PC-3 (cell line): ENCODE measurements at places on chromosomes 6 and 20. TPM values are rescaled to one million over a fixed set of nuclear protein-coding genes. Genes with fewer than 3 reads are reported as not detected.

The ATRN gene
- total RNA-seq, result 26.1 and 29.6 TPM in 2 replicates

The FOXS1 gene
- total RNA-seq, result not detected in 2 replicates

DNA sequence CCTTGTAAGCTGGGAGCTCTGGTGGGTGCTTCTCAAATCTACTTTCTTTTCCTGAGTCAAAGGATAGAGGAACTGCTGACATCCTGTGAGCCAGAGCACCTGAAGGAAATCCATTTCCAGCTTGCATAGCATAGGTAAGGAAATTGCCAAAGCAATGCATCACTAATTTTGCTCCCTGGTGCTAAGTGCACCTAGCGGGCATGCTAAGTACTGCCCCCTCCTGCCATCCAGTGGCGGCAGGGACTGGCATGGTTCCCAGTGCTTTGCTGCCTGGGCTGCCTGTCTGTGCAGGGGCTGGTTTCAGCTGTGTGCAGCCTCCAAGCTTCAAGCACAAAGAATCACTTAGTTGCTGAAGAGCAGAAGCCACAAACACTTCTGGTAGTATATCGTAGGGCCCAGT, 63.9 kb downstream of the FARS2 start:
- no peaks in the 10 kb centered on the region for H3K4me1 ChIP-seq
- H3K4me3 ChIP-seq, result no peak overlapping the region
- no peaks in the 10 kb centered on the region for H3K27me3 ChIP-seq
- H3K36me3 ChIP-seq, result 0 out of 2 replicates have a peak, but pooled peaks cover 3% of the 10 kb centered on the region
- H3K27ac ChIP-seq, result no peak overlapping the region

DNA sequence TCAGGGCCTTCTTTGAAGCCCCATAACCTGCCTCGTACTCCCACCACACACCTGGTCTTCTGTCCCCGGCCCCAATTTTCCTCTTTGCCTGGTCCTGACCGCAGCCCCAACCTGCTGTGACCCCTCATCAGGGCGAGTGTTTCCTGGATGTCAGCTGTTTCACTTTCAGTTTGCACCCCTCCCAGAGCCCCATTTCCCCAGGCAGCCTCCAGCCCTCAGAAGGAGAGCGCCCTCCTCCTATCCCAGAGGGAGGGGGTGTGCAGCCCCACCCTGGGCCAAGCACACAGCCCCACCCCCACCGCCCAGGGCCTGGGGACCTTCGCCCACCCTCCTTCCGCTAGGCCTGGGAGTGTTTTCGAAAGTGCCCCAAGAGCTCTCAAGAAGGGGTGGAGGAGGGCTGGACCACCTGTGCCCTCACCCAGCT, 1.5 kb downstream of the BAK1 start:
- H3K4me3 ChIP-seq, result peak overlapping the region; percentile 100
- peaks cover 20% of the 10 kb centered on the region for H3K36me3 ChIP-seq
- H3K27me3 ChIP-seq, result no peaks in the 10 kb centered on the region
- H3K4me1 ChIP-seq, result peaks cover 24% of the 10 kb centered on the region
- no peak overlapping the region for H3K27ac ChIP-seq
- no peak for DNase-seq

GRCh38 chr6:129767776-129768485, 58.0 kb upstream of the ARHGAP18 start:
- DNase-seq, result no peak
- H3K36me3 ChIP-seq, result no peaks in the 10 kb centered on the region
- H3K27ac ChIP-seq, result no peak overlapping the region
- 0 out of 2 replicates have a peak, but pooled peaks cover 3% of the 10 kb centered on the region for H3K4me1 ChIP-seq

- no peaks in the 10 kb centered on the region for H3K27me3 ChIP-seq
- H3K27ac ChIP-seq, result no peak overlapping the region
- no peaks in the 10 kb centered on the region for H3K4me1 ChIP-seq
- H3K36me3 ChIP-seq, result no peaks in the 10 kb centered on the region
- DNase-seq, result no peak
Measured at GRCh38 chr6:156563714-156564113, 213.5 kb upstream of the ARID1B start.
